ENCODE measurements at places on chromosomes 2 and 18. TPM values are rescaled to one million over a fixed set of nuclear protein-coding genes. Genes with fewer than 3 reads are reported as not detected.

- DNase-seq: no peak
These were observed 64.7 kb upstream of the ST3GAL5 start for GRCh38 chr2:85953476-85953875.

- DNase-seq: no peak
These were observed 38.9 kb downstream of the HIBCH start for GRCh38 chr2:190280565-190281350.

GRCh38 chr2:233418761-233419546 is 64.7 kb downstream of the DGKD start:
- no peak for DNase-seq

The RBBP8 gene
- total RNA-seq: 10.9 TPM

The AQP4 gene
- total RNA-seq: 0.46 TPM
